ENCODE measurements at places on chromosomes 13 and 19.
A peak's percentile ranks its signal among the peaks of the same experiment; 100 is the strongest.

DNA sequence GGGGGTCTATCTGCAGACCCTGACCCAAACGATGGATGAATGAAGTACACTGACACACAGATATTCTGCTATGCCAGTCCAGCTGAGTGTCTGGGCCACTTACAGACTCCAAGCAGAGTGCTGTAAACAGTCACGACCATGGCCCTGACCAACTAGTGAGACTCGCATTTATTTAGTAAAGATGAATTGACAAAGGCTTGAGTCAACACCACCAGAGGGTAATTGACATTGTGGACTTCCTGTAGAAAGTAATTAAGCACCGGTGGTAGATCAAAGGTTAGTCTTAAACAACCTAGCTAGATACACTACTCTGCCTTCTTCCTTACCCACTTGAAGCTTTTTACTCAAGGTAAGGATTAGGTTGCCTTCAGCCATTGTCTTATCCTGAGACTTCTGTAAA lies 63.4 kb upstream of the KPNA3 start:
- DNase-seq: no peak

- DNase-seq: no peak
Measured at GRCh38 chr13:93635616-93636032, 409.0 kb downstream of the GPC6 start.

DNA sequence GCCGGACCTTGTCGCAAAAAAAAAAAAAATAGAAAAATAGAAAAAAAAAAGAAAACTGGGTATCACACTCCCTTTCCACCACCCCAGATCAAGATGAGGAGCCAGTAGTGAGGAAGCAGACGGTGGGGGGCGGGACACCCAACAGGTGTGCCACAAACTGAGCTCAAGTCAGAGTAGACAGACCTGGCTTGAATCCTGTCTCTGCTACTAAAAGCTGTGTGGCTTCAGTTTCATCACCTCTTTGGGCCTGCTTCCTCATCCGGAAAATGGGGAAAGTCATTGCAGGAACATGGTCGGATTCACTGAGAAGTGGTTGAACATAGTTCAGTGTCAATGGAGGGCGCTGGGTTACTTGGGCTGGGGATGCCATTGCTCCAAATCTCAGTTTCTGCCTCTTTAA lies 2.9 kb downstream of the HIF3A start:
- DNase-seq: no peak

DNA sequence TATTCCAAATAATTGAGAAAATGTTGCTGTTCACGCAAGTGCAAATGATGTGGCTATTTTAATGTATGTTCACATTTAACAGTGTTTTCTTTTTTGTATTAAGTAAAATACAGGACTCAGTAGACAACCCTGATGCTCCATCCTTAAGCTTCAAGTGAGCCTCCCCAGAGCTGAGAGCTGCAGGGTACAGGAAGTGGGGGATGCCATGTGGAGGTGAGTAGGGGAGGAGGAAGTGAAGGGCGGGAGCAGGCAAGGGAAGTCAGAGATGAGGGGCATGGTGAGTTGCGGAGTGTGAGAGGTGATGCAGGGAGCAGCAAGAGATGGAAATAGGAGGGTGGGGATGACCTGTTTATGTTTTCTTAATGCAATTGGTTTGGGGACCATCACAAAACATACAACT lies 711.0 kb downstream of the UQCRFS1 start:
- no peak for DNase-seq

DNA sequence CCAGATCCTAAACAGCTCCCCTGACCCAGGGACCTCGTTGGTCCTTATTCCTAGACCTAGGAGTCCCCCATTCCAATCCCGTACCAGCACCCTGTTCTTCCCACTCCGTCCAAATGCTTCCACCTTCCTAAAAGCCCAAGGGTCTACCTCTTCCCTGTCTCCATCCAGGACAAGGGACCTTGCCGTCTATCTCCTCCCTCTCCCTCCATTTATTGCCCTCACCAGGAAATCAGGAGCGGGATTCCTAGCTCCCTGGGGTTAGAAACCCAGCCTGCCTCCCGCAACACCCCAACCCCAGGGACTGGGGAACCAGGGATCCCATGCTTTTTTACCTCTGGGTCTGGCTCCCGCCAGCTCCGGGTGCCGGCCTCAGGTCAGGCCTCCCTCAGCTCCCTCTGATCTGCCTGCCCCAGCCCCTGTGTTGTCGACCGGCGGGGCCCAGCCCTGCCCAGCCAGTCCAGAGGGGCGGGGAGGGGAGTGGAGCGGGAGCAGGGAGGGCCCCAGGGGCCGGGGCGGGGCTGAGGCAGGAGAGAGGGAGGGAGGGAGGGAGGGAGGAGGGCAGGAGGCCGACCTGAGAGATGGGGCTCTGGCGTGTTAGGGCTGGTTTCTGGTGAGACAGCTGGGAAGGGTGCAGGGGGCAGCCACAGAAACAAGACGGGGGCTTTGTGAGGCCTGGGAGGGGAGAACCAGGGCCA lies at the start of gene B3GNT8:
TSS of gene B3GNT8 (minus strand) at position 423 of the 695 bp plus-strand sequence. CDS start 596 bp downstream, outside the sequence.
- peak; percentile 44 for DNase-seq

DNA sequence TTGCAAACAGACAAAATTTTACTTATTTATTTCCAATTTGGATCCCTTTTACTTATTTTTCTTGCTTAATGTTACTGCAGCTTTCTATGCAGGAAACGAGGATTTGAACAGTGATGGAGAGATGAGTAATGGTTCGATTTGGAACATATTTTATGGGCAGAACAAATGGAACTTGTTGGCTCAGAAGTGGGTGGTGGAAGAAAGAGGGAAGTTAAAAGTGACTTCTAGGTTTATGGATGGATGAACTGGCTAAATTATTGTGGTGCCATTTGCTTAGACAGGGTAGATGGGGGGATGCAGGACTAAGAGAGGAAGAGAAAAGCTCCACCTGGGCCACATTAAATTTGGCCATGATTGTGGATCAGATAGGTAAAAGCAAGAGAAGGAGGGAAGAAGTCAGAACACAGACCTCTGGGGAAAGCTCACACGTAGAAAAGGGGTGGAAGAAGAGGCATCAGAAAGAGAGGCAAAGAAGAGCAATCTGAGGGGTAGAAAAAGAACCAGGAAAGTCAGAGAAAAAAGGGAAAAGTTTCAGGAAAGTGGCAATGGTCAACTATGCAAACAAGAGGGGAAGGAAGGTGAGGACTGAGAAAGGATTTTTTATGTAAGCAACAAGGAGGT lies 768 bp upstream of the CYSLTR2 start:
- DNase-seq: no peak

DNA sequence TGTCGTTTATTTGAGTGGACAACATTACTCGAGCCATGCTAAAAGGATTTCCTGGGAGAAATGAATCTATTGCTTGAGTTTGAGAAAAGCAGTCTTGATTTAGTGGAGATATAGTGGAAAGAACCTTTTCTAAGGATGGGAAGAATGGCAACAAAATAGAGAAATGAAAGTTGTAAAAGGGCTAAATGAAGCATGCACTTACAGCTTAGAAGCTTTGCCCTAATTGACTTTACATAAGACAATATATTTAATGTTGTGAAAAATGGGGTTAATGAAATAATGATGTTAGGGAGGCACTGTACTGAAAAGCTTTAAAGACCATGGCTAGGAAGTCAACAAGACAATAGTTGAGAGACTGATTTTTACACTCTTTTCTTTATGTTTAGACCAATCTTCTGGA lies 35.4 kb downstream of the SLC10A2 start:
- DNase-seq: no peak
